ENCODE measurements at places on chromosomes 1 and 21. TPM values are rescaled to one million over a fixed set of nuclear protein-coding genes. Genes with fewer than 3 reads are reported as not detected.

DNA sequence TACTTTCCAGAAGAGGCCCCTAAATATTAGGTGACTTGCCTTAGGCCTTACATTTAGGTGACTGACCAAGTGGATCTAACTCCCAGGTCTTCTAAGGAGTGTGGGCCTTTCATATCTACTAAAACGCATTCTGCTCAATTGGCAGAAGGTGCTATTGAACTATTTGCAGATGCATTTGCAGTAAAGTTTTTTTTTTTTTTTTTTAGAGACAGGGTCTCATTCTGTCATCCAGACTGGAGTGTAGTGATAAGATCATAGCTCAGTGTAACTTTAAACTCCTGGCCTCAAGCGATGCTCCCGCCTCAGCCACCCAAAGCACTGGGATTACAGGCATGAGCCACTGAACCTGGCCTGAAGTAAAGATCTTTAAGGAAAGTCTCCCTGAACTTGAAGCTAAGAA is 13.0 kb upstream of the ACBD6 start:
- H3K27ac ChIP-seq, result no peak overlapping the region
- H3K4me3 ChIP-seq, result no peak overlapping the region
- no peak for DNase-seq
- H3K36me3 ChIP-seq, result no peaks in the 10 kb centered on the region

DNA sequence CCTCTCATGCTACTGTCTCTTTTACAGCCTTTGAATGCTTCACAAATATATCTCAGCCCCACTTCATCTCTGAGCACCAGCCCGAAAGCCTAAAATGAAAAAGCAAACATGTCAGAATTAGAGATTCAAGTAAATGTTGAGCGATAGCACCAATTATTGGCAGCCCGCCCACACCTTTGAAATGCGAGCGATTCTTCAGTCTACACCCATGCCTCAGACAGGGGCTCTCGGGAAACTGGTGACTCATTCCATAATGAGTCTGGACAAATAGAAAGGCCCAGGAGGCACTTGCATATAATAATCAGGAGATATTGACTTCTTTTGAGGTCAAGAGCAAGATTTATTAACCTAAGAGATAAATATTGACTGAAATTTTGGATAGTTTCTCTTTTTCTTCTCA is 487.3 kb upstream of the PTBP2 start:
- H3K27ac ChIP-seq, result no peak overlapping the region
- DNase-seq, result no peak
- no peaks in the 10 kb centered on the region for H3K36me3 ChIP-seq
- H3K27me3 ChIP-seq, result no peaks in the 10 kb centered on the region
- H3K4me3 ChIP-seq, result no peak overlapping the region
- H3K4me1 ChIP-seq, result peaks cover 10% of the 10 kb centered on the region

- H3K27ac ChIP-seq, result no peak overlapping the region
- no peak overlapping the region for H3K4me3 ChIP-seq
- H3K36me3 ChIP-seq, result no peaks in the 10 kb centered on the region
- H3K4me1 ChIP-seq, result peaks cover 9% of the 10 kb centered on the region
- H3K27me3 ChIP-seq, result peaks cover 20% of the 10 kb centered on the region
Observed at GRCh38 chr1:54982739-54983138, 2.3 kb downstream of the TMEM61 start.

DNA sequence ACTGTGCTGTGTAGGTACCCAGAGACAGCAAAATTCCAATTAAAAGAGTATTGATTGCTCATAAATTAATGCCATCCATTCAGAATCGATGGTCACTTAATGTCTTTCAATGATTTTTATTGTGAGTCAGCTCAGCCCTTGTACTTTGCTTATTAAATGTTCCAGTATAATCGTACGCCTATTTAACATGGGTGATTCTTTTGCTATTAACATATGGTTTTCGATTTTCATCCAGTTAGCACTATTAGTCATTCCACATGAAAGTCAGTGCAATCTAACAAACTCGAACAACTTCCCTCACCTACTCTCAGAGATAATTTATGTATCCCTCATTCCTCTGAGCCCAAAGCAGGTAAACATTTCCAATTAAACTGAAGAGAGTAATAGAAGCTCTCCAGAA is 109.6 kb upstream of the APP start:
- DNase-seq, result no peak
- no peak overlapping the region for H3K27ac ChIP-seq
- peaks cover 11% of the 10 kb centered on the region for H3K27me3 ChIP-seq
- H3K36me3 ChIP-seq, result no peaks in the 10 kb centered on the region
- peaks cover 3% of the 10 kb centered on the region for H3K4me1 ChIP-seq
- no peak overlapping the region for H3K4me3 ChIP-seq

DNA sequence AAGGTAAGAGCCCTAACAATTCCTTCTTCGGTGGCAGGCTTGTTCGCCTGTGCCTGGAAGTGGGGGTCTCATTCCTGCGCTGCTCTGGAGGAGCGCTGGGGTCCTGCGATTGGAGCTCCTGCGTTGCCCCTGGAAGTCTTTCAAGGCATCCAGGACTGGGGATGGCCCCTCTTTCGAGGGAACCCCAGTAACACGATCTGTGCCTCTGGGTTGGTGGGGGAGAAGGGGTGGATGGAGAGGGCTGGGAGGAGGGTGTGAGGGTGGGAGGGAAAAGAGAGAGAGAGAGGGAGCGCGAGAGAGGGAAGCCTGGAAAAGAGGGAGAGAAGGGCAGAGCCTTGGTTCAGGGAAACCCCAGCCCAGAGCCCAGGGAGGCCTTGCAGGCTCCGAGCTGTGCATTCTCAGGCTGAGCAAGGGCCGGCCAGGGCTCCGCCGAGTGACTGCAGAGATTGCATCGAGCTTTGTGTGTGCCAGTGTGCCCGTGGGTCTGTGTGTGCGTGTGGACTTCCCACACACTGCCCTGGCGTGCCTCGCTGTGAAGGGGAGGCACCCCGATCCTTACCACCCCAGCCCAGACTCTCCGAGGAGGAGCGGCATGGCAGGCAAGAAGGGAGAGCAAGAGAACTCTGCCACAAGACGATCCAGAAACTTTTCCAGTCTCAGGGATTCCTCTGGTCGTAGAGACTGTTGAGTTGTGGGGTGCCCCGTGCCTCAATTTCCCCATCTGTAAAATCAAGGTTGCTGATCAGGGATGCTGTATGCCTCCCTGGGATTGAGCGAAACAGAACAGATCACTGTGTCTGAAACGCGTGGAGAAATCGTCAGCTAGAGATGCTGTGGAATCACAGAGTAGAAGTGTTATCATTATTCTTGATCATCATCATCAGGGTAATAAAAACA is 619 bp downstream of the BCL9 start:
- DNase-seq, result no peak
- H3K27me3 ChIP-seq, result peaks cover 4% of the 10 kb centered on the region
- peaks cover 50% of the 10 kb centered on the region for H3K4me1 ChIP-seq
- no peaks in the 10 kb centered on the region for H3K36me3 ChIP-seq
- H3K27ac ChIP-seq, result no peak overlapping the region
- H3K4me3 ChIP-seq, result no peak overlapping the region

GRCh38 chr21:26377111-26377694 is 195.9 kb downstream of the CYYR1 start:
- H3K36me3 ChIP-seq, result no peaks in the 10 kb centered on the region
- H3K27me3 ChIP-seq, result no peaks in the 10 kb centered on the region
- DNase-seq, result no peak
- H3K4me1 ChIP-seq, result peaks cover 13% of the 10 kb centered on the region
- no peak overlapping the region for H3K4me3 ChIP-seq

- H3K4me3 ChIP-seq, result peak overlapping the region; percentile 38
- H3K4me1 ChIP-seq, result peaks cover 48% of the 10 kb centered on the region
- DNase-seq, result no peak
- no peaks in the 10 kb centered on the region for H3K36me3 ChIP-seq
Observed at GRCh38 chr1:63779338-63780211, 5.8 kb downstream of the ROR1 start.

GRCh38 chr21:41926117-41926806 is 27.6 kb downstream of the C2CD2 start:
- H3K4me1 ChIP-seq, result peaks cover 55% of the 10 kb centered on the region
- H3K36me3 ChIP-seq, result no peaks in the 10 kb centered on the region
- no peak for DNase-seq

DNA sequence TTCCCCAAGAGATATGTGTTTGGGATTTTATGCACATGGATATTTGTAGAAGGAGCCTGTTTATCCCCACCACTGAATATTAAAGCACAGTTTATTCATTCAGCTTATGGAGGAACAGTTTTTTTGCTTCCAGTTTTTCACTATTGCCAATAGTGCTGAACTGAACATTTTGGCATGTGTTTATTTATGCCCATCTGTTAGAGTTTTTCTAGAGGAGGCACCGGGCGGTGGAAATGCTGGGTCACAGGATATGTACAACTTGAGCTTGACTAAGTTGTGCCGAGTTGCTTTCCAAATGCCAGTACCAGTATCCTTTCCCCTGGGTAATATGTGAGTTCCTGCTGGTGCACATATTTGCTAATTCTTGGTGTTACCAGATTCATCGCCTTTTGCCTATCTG is 111.3 kb downstream of the GREM2 start:
- H3K27ac ChIP-seq, result no peak overlapping the region
- peaks cover 3% of the 10 kb centered on the region for H3K4me1 ChIP-seq
- H3K27me3 ChIP-seq, result peaks cover 6% of the 10 kb centered on the region

DNA sequence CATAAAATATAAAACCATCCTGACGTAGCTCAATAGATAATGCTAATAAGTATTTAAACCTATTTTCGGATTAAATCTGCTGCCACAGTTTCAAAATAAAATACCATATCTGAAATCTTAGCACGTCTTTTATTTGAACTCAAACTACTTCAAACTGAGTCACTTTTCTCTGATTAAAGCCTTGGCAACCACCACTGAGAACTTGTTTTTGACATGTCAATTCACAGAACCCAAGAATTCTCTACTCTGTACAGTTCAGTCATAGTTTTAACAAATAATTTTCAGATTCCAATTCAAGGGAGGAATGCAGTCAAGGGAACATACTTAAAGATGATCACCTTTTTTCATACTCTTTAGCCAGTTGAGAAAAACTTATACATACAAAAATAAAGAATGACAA is 643.2 kb downstream of the KCNT2 start:
- no peaks in the 10 kb centered on the region for H3K27me3 ChIP-seq
- H3K36me3 ChIP-seq, result no peaks in the 10 kb centered on the region
- no peak for DNase-seq
- H3K4me1 ChIP-seq, result no peaks in the 10 kb centered on the region
- H3K4me3 ChIP-seq, result no peak overlapping the region

- peaks cover 19% of the 10 kb centered on the region for H3K36me3 ChIP-seq
- H3K4me1 ChIP-seq, result peaks cover 11% of the 10 kb centered on the region
Observed at GRCh38 chr21:32608851-32609250, 3.3 kb downstream of the CFAP298 start.

DNA sequence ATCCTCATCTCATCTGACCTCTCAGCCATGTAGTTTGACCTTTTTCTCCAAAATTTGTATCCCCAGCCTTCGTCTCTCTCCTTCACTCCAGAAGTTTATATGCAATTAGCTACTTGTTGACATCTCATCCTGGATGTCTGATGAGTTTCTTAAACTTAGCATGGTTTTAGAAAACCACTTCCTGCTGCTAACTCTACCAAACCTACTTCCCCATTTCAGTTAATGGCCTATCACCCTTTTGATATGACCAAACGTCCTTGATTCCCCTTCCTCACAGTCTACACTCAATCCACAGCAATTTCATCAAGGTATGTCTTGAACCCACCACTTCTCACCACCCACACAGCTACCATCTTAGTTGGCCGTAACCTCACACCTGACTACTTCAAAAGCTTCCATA is 121.9 kb downstream of the LRRC40 start:
- peaks cover 9% of the 10 kb centered on the region for H3K4me1 ChIP-seq
- H3K27me3 ChIP-seq, result no peaks in the 10 kb centered on the region
- no peak for DNase-seq
- no peak overlapping the region for H3K27ac ChIP-seq

- no peaks in the 10 kb centered on the region for H3K36me3 ChIP-seq
- H3K4me3 ChIP-seq, result no peak overlapping the region
- peaks cover 11% of the 10 kb centered on the region for H3K4me1 ChIP-seq
- DNase-seq, result no peak
- peaks cover 13% of the 10 kb centered on the region for H3K27me3 ChIP-seq
Observed at GRCh38 chr1:12047120-12047876, 15.8 kb upstream of the TNFRSF8 start.

DNA sequence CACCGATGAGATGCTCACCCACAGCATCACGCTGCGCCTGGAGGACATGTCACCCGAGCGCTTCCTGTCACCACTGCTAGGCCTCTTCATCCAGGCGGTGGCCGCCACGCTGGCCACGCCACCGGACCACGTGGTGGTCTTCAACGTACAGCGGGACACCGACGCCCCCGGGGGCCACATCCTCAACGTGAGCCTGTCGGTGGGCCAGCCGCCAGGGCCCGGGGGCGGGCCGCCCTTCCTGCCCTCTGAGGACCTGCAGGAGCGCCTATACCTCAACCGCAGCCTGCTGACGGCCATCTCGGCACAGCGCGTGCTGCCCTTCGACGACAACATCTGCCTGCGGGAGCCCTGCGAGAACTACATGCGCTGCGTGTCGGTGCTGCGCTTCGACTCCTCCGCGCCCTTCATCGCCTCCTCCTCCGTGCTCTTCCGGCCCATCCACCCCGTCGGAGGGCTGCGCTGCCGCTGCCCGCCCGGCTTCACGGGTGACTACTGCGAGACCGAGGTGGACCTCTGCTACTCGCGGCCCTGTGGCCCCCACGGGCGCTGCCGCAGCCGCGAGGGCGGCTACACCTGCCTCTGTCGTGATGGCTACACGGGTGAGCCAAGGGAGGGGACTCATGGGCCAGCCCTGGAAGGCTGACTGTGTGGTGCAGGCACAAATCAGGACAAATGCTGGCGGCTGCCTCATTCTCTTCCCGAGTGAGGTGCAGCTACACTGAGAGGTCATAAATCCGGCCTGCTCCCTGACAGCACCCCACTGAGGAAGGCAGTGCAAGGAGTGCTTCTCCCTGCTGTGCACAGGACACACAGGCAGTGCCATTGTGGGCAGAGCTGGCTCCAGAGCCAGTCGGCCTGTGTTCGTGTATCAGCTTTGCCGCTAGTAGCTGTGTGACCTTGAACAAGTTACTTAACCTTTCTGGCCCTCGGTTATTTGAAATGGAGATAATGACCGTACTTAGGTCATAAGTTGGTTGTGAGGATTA is 9.4 kb downstream of the CELSR2 start:
- peaks cover 24% of the 10 kb centered on the region for H3K4me1 ChIP-seq
- peaks cover 2% of the 10 kb centered on the region for H3K36me3 ChIP-seq
- no peak overlapping the region for H3K4me3 ChIP-seq
- DNase-seq, result no peak

- peak within 1 kb of the TSS; percentile 81 for H3K4me3 ChIP-seq
- peak within 1 kb of the TSS; percentile 94 for H3K27ac ChIP-seq
- peak; percentile 92 for DNase-seq
Observed at GRCh38 chr1:36323636-36324352, at the start of gene EVA1B. Gene EVA1B, minus strand, starts transcription at chr1:36323645. Its CDS starts 608 bp downstream, at chr1:36323037.

GRCh38 chr1:11505591-11506538 is 26.9 kb downstream of the DISP3 start:
- peaks cover 3% of the 10 kb centered on the region for H3K36me3 ChIP-seq
- H3K27ac ChIP-seq, result no peak overlapping the region
- DNase-seq, result no peak
- no peaks in the 10 kb centered on the region for H3K27me3 ChIP-seq

- no peak for DNase-seq
- H3K27ac ChIP-seq, result peak overlapping the region; percentile 18
- no peaks in the 10 kb centered on the region for H3K27me3 ChIP-seq
- no peak overlapping the region for H3K4me3 ChIP-seq
Observed at GRCh38 chr1:23202263-23202749, 15.0 kb downstream of the HTR1D start.

The NTMT2 gene
- not detected for total RNA-seq

The TMEM61 gene
- total RNA-seq, result not detected

The LCE1E gene
- not detected for total RNA-seq

The PIGR gene
- total RNA-seq, result not detected

The SLC6A17 gene
- 1.6 TPM for total RNA-seq

The KLHDC7A gene
- total RNA-seq, result not detected

The TEDDM1 gene
- total RNA-seq, result not detected

The STPG1 gene
- 5.4 TPM for total RNA-seq

The FCMR gene
- total RNA-seq, result not detected

The MX2 gene
- total RNA-seq, result not detected

The STUM gene
- 0.35 TPM for total RNA-seq

The PTPRF gene
- 45.1 TPM for total RNA-seq

The BRINP2 gene
- total RNA-seq, result not detected

The PGLYRP3 gene
- not detected for total RNA-seq

Data from osteocyte (in vitro differentiated cells).